Thoracic aorta (tissue), 2 donors: ENCODE measurements at places on chromosomes 7 and 10.

DNA sequence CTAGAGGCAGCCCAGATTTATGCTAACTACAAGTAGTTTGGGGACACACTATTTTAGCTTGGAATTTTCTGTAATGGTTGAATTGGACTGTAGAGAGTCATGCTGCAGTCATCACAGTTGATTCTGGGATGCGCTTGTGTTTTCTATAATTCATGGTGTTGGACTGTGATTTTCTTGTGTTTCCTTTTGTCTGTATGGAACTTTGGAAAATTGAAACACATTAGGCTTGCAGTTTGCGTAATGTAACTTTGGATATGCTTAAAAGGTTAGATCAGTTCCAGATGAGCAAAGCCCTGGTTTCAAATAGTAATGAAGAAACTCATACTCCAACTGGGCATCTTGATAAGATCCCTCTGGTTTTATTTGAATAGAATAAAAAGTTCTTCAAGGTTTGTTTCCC lies 502.2 kb downstream of the ARL4A start:
- no peak for DNase-seq

DNA sequence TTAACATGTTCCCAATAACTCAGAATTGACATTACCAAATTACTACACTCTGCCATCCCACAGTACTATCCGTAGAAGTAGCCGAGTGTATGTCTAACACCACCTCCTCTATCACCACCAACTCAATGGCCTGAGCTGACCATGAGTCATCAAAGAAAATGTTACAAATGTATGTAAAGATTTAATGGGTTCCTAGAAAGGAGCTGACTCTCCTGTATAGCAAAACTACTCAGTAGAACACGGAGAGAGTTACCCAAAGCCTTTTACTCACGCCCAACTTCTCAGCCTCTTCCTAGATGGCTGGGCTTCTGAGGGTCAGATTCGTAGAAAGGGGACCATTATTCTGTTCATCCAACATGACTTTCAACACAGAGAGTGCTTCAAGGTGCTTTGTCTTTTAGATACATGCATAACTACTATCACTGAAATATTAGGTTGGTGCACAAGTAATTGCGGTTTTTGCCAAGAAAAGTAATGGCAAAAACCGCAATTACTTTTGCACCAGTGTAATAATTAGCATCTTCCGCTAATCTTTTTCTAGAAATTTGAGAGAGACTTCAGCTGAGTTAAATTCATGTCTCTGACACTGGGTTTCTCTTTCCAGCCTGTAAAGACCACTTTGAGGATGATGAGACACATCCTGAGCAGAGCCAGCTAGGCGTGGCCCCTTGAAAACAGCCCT lies 24.0 kb upstream of the NANOS1 start:
- no peak for DNase-seq

DNA sequence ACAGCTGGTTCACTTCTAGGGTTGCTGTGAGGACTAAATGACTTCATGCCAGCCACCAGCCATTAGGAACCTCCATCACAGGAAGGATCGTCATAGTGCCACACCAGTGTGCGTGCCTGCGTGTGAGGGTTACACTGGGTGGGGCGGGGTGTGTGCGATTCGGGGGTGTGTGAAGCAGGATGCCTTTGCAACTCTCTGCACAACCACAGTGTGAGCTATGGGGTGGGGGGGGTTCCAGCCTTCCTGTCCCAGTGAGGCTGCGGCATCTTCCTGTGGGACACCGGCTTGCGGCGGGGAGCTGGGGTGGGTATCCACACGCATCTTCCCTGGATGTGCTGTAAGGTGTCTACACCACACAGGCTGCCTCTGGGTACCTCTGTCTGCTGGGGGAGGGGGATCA lies 6.9 kb upstream of the ELFN1 start:
- no peak for DNase-seq

DNA sequence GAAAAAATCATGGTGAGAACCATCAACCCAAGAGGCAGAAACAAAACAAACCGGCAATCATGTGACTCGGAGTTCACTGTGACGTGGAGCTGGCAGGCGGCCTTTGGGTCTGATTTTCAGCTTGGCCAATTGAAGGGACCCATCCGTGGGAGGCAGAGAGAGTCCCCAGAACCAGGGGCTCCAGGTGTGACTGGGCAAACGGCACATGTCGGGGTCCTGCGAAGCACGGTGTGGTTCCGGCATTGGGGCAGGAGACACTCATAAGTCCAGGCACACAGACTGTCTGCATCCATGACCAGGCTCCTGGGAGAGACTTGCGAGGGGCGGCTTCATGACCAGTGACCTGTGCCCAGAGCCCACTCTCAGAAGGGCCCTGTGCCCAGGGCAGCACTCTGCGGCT lies 12.6 kb upstream of the CNPY1 start:
- DNase-seq: no peak

- DNase-seq: no peak
Measured at GRCh38 chr7:55020466-55020871, 1.7 kb downstream of the EGFR start.
